NCI-H1436 treated with DMSO at 0.1 percent for 48 hours (cell line): ENCODE measurements at places on chromosomes 6 and 20.

DNA sequence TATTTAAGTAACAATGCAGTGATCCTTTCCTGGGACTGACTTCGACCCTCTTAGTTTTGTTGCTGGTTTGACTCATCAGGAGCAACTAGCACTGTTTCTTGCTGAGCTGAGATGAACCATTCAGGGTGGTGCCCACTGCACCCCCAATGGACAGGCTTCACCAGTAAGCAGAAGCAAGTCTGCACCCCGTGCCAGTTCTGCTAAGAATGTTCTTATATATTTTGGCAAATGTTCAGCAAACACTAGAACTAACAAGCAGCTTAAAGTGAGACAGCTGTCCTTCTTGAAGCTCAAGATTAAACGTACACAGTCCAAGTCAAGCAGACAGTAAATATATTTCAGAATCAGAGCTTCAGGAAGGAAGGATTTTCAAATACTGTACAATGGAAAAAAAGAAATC is 561.3 kb upstream of the CDH4 start:
- no peak for DNase-seq

DNA sequence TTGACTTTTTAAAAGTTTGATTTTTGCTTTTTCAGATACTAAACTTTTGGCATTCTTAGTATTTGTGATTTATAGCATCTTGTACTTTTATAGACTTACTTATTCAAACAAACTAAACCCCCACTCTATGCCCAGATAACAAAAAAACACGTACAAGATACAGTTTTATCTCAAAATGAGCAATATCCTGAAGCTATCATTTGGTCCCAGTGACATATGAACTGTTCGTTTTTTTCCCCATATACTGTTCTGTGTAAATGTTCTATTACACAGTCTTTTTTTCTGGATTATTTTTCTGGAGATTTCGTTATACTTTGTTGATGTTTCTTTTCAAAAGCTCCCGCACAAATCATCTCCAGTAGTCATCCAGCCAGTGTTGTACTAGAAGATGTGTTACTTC is 27.3 kb upstream of the SERINC3 start:
- no peak for DNase-seq

GRCh38 chr6:22413681-22414311 is 117.0 kb upstream of the PRL start:
- no peak for DNase-seq

DNA sequence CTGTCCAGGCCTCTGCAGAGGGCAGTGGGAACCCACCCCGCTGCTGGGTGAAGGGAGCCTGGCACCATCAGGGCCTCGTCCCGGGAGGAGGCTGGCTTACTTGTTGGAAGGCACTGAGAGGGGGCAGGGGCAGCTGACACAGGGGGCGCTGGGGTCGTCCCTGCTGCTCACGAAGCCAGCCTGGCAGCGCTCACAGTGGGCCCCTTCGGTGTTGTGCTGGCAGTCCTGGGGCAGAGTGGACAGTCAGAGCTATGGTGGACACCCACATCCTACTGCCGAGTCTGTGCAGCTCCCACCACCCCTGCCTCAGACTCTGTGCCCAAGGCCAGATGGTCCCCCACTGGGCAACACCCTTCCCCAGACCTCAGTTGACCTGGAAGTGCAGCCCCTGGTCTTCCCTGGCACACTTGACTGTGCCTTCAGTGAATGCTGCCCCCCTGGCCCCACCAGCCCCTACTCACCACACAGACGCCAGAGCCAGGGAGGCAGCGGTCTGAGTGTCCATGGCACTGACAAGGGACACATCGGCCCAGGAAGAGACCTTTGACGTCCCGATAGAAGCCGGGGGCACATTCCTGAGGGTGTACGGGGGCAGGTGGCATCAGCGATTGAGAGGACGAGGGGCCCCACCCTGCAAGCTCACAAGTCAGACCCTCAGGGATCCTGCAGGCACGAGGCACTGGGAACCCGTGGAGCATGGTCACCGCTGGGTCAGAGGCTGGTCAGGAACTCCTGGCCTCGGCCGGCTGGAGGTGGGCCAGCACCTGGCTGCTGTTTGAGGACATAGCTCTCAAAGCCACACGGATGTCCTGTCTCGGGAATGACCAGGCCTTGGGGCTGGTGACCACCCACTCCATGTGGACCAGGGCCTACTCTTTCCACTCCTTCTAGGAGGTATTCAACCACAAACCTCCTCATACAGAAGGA is 21.4 kb downstream of the ADRM1 start:
- no peak for DNase-seq

- DNase-seq: no peak
Measured at GRCh38 chr20:15774926-15775325, 798.3 kb downstream of the KIF16B start.

GRCh38 chr6:77143659-77144447 is 319.4 kb downstream of the HTR1B start:
- no peak for DNase-seq

DNA sequence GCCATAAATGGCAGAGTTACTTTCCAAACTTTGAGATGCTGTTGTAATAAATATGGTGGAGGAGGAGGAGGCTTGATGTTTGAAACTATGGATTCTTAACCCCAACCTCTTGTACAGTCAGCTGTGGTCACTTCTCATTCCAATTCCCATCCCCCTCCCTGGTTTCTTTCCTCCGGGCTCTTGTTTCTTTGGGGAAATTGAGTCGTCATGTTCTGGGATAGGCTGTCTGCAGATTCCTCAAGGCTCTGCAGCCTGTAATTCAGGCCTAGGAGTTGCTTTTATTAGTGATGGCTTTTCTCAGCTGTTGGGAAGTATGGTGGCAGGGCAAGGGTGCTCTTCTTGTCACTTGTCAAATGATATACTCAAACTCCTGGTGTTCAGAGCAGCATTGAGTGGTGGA is 2.6 kb downstream of the PTK7 start:
- DNase-seq: no peak

DNA sequence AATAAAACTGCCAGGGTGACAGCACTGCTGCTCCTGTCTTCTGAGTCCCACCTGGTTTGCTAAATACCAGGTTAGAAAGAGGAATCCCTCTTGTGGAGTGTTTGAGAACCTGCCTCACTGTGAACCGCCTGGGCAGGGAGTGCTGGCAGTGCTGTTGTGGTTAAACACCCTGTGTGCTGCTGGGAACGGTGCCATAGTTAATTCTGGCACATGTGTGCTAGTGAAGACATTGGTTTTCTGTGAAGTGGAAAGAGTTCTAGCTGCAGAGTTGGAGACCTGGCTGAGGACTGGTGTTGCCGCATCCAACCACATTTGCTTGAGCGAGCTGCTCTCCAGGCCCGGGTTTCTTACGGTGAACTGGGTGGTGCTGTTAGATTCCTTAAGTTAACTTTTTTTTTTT is 72.7 kb downstream of the IGF2R start:
- no peak for DNase-seq

DNA sequence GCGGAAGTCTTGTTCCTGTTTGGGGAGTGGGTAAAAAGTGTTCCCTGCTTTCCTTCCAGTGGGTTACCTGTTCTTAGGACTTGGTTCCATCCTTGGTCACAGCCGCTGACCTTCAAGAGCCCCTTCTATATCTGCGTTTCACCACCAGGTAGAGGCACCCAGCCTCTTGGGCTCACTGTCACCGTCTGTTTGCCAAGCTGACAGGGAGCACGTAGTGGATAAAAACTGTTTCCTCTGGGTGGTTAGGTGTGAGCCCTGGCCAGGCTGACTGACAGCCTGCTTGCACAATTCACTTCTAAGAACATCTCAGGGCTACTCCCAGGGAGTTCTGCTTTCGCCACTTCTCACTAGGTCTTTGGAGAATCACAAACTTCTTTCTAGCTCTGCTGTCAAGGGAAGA is 1.8 kb upstream of the JPH2 start:
- DNase-seq: no peak

- no peak for DNase-seq
Measured at GRCh38 chr6:8085053-8085511, 17.3 kb downstream of the EEF1E1 start.

- no peak for DNase-seq
Measured at GRCh38 chr6:34745277-34746103, 11.8 kb upstream of the SNRPC start.

GRCh38 chr6:150535818-150536220 is 63.9 kb upstream of the PLEKHG1 start:
- DNase-seq: no peak
